Stimulated activated CD4-positive, alpha-beta T cell treated with anti-CD3 and anti-CD28 coated beads, TNF-alpha, amount 100 ng/mL, for 4 hours (primary cell): ENCODE measurements at places on chromosomes 5 and 9.

DNA sequence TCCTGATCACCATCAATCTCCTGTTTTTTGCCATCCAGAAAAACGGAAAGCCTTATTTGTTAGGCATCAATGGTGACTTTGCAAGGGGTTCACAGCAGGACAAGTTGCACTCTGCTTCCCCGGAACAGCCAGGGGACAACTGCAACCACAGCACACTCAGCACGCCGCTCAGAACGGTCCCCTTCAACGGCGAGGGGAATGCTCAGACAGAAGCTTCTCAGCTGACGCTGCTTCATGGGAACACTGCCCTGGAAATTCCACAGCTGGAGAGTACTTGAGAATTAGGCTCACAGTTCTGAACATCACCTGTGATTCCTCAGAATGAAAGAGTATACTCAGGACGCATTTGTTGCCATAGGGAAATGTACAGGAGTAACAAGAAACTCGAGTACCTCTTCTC is 40.1 kb upstream of the PLPP6 start:
- DNase-seq, result no peak

- DNase-seq, result no peak
Measured at GRCh38 chr9:2257248-2257929, 242.2 kb downstream of the SMARCA2 start.

DNA sequence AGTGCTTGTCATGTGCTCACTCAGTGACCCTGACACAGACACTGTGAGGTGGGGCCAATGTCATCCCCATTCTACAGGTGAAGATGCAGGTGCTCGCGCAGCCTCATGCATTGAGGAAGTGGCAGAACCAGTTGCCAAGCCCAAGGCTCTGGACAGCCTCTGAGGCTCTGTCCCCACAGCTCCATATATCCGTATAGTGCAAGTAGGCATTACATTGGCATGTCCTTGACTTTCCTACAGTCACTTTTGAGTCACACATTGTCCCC is 58.8 kb upstream of the ANGPTL2 start:
- no peak for DNase-seq

DNA sequence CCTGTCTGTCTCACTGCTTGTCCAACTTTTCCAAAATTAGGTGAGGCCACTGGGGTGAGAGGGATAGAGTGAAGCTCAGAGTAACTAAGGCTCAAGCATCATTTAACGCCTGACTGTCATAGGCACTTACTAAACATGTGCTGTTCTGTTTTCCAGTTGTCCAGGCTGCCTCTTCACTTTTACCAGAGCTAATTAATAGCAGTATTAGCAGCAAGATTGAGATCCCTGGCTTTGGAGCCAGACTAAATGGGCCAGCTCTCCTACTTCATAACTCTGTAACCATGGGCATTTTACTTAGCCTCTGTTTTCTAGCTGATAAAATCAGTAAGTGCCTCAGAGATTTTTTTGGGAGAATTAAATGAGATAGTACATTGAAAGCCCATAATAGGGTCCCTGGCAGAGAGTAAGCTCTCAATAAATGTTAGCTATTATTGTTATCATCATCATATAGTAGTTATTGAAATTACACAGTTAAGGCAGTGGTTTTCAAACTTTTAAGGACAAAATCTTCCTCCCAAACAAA is 146.2 kb upstream of the LHFPL2 start:
- no peak for DNase-seq

GRCh38 chr9:11702548-11702947 is 990.6 kb upstream of the TYRP1 start:
- DNase-seq, result no peak

DNA sequence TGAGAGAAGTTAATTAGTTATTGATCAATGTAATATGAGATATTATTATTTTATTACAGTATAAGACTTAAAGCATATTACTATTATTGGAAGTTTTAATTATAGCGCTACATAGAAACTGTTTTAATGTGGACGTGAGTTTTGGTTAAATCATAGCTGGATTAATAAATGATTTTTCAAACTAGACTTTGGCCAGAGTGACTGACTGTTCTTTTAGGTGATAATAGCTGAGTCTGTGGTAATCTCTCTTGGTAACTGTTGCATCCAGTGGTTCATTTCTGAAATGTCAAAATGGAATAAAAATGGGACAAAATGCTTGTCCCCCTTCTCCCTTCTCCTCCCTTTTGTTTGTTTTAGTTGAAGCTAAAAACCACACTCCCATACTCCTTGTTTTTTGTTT is 28.1 kb downstream of the ANKHD1 start:
- no peak for DNase-seq

DNA sequence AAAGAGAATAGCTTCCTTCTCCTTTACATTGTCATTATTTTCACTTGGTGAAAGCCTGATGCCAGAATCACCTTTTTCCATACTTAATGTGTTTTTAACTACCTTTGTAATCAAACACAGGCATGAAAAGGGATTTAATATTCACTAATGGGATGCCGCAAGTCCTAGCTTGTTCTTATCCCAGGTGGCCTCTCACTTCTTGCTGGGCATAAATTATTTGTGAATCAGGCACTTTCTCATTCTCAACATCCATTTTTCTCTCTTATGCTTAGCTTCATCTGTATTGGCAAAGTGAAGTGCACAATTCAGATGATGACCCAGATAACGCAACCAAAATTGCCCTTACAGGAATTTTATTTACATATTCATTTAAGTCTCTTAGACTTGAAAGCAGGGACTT is 10.9 kb downstream of the ACTL7B start:
- DNase-seq, result no peak

DNA sequence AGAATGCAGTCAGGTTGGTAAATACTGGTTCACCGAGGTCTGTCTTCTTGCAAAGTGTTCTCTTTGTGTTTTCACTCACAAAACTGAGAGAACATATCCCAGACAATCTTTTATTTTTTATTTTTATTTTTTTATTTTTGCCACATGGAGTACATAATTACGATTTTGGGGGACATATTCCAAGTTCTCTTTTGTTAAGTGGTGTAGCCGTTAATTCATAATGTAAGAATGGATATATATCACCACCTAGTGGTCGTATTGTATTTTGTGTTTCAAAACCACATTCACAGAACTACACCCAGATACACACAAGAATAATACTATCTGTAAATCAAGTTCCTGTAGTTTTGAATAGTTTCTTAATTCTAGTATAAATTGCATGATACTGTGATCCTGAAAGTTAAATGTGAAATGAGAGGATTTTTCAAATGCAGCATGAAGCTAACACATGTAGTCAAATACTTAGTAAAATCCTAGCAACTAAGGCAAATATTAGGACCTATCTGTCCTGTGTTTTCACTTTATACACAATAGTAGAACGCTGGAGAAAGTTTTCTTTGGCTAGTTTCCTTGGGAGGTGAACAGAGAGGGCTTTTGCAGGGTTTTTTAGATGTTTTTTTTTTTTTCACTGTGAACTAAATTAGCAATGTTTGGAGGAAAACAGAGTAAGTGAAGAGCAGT is 92.7 kb downstream of the VCAN start:
- DNase-seq, result no peak

DNA sequence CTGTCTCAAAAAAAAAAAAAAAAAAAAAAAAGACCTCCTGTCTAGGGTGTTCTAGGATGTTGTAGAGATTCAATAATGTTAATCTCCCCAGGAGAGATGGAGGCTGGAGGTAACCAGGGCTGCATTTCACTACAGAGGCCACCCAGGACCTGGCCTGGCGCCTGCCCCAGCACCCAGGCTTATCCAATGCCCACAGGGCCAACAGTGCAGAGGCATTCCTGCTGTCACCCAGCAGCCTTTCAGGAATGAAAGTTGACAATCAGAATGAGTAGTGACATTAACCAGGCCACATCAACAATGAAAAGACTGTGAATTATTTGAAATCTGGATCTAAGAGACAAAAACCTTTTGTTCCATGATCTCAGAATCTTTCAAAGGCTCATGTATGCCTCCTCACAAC is 36.2 kb upstream of the GABRP start:
- DNase-seq, result no peak

DNA sequence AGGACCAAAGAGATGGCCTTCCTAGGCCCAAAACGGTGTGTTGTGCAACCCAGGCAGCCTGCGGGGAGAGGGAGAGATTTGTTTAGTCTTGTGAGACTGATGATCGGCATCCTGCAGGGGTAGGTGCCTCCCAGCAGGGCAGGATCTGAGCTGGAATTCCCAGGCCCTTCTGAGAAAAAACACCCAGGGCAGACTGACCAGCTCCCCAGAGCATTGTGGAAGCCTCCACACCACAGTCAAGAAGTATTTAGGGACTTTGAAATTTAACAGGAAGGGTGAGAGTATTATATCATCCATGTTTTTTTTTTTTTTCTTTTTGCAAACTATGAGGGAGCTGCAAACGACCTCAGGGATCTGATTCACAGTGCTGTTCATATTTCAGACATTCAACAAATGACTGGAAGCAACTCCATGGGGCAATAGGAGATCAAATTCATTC is 104.5 kb upstream of the LHFPL2 start:
- no peak for DNase-seq

DNA sequence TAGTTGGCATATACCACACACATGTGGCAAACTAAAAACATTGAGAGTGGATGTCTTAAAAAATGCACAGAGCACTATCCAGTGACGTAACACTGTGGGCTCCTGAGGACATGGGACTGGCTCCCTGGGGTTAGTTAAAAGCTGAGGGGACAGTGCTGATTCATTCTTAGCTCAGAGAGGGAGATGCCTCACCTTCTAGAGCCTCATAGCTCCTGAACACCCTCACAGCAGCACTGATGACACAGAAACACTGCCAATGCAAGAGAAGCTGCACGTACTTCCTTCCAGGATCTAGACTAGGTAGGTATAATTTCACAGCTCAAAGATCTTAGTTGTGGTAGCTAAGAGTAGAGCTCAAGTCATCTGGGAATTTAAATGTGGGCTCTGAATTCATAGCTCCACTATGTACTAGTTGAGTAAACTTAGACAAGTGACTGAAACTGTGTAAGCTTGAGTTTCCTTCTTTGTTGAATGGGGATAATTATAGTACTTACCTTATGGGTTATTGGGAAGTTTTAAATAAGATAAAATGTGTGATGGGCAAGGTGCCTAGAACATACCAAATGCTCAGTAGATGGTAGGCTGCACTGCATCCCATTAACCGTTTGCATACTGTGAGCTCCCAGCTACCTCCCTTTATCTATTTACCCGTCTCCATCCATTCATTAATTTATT is 279.9 kb downstream of the ASTN2 start:
- no peak for DNase-seq

DNA sequence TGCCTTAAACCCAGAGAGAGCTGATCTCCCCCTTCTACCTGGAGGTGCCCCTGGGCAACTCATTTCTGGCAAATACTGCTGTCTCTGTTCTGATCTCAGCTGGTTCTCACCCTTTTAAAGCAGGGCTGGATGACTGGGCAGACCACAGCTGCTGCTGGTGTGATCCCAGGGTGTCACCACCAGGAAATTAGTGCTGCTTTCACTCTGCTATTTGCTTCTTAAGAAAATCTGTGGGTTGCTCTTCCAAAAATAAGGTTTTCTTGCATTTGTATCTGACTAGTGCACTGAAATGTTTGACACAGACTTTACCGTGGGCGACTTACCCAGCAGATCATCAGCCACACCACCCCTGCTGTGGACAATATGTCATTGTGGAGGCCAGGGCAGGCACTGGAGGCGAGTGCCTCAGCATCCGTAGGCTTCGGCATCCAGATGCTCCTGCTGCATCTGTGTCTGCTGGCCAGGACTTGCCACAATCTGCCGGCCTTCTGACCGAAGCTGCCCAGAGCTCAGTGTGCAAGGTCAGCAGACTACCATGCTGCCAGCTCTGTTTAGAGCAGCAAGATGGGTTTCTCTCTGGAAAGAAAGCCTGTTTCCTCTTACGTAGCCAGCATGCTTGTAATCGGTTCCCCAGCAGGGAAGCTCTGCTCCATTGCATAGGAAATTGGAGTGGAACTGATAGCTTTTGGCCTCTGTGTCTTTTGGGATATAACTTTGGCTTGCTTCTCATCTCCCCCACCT is 13.6 kb downstream of the ARHGAP26 start:
- no peak for DNase-seq

- no peak for DNase-seq
Measured at GRCh38 chr9:80094176-80094771, 522.5 kb downstream of the TLE4 start.

GRCh38 chr5:71632168-71632567 is 45.0 kb downstream of the MCCC2 start:
- no peak for DNase-seq

GRCh38 chr5:109721741-109722140 is 32.0 kb downstream of the MAN2A1 start:
- no peak for DNase-seq

DNA sequence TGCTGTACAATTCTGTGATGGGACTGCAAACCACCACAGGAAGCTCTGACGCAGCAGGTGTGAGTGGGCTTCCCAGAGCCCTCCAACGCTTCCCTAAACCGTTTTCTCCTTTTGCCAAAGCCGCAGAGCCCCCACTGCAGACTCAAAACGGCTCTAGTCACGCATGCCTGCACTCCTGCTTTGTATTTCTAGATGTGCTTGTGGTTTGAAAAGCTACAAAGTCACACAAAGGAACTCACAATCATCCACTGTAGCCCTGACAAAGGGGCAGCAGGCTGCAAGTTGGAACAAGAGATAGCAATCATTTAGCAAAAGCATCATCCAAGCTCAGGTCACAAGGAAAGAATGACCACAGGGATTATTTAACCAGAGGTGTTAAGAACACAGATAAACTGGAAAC is 79.3 kb downstream of the PTPN3 start:
- no peak for DNase-seq

GRCh38 chr5:172837640-172838039 is 3.6 kb downstream of the ERGIC1 start:
- DNase-seq, result no peak

DNA sequence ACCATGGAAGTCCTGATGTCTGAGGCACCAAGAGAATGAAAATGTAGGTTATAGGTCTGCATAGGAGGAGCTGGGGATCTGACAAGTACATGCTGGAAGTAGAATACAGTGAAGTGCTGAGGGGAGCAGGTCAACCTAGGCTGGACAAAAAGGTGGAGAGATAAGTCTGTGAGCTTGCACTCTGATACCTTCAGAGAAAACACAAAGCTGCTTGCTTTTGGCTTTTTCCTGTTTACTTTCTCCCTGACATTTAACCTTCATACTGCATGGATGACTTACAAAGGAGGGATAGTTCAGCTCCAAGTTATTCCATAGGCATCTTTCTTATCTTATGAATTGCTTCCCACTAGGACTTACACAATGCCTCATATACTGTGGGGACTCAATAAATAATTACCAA is 256.7 kb upstream of the NREP start:
- DNase-seq, result no peak

DNA sequence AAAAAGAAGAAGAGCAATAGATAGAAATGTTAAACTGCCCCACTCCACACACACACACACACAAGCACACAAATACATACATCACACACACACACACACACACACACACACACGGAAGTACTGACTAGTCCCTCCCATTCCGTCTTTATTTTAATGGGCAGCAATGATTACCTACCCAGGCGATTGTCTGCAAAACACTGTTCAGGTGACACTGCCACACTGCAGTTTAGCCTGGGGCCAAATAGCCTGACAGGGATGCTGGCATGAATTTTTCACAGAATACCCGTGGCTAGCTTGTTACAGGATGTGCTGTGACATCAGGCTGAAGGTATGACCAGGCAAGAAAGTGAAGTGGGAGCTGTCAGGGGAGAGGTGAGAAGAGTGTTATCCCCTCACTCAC is 86.9 kb downstream of the FRMD3 start:
- DNase-seq, result no peak

- no peak for DNase-seq
Measured at GRCh38 chr5:118762291-118762690, 226.1 kb downstream of the DTWD2 start.
